Stimulated activated naive CD8-positive, alpha-beta T cell treated with anti-CD3 and anti-CD28 coated beads, Interleukin-15, Interleukin-2, amounts not matched to agents 100 U/mL and 50 U/mL, for 24 hours (primary cell): ENCODE measurements at places on chromosomes 2 and 18.

GRCh38 chr2:162184359-162184758, 32.3 kb upstream of the GCG start:
- DNase-seq, result no peak

DNA sequence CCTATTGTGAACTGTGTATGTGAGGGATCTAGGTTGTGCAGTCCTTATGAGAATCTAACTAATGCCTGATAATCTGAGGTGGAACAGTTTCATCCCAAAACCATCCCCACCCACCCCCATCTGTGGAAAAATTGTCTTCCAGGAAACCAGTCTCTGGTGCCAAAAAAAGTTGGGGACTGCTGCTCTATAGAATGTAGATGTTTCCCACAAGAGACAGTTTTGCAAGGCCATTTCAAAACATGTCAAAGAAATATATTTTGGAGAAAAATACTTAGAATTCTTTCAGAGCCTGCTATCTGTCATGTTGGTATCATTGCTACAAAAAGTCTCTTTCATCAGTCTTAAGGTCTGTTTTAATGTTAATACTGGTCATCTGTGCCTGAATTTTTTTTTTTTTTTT, 4.1 kb upstream of the SLC39A10 start:
- DNase-seq, result no peak

GRCh38 chr2:205869439-205869838, 187.1 kb downstream of the NRP2 start:
- DNase-seq, result no peak

DNA sequence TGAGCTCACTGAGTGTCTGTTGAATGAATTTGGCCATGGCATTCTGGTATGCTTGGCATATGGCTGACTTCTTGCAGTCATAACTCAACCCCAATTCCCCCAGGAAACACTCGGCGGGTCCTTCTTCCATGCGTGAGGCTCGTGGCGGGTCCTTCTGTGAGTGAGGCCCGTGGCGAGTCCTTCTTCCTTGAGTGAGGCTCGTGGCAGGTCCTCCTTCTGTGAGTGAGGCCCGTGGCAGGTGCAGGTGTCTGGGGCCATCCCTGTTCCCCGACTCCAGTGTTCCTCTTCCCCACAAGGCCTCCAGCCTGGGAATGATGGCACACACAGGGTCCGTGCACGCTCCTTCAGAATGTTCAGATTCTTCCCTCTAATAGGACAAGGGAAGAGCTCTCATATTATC, 169.0 kb downstream of the EIPR1 start:
- DNase-seq, result no peak

- peak; percentile 57 for DNase-seq
Measured at GRCh38 chr2:31170071-31170698, 31.9 kb upstream of the GALNT14 start.

DNA sequence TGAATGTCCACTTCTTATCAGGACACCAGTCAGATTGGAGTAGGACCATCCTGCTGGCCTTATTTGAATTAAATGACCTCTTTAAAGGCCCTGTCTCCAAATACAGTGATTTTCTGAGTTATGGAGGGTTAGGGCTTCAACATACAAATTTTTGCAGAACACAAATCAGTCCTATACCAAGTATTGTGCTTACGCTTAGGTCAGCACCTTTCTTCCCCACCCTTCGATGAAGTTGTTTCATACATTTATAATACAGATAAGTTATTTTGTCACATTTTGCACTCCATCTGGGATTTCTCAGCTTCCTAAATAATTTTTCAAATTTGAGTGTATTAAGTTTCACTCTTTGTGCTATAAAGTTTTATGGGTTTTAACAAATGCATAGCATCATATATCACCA, 190.5 kb upstream of the EPAS1 start:
- no peak for DNase-seq

DNA sequence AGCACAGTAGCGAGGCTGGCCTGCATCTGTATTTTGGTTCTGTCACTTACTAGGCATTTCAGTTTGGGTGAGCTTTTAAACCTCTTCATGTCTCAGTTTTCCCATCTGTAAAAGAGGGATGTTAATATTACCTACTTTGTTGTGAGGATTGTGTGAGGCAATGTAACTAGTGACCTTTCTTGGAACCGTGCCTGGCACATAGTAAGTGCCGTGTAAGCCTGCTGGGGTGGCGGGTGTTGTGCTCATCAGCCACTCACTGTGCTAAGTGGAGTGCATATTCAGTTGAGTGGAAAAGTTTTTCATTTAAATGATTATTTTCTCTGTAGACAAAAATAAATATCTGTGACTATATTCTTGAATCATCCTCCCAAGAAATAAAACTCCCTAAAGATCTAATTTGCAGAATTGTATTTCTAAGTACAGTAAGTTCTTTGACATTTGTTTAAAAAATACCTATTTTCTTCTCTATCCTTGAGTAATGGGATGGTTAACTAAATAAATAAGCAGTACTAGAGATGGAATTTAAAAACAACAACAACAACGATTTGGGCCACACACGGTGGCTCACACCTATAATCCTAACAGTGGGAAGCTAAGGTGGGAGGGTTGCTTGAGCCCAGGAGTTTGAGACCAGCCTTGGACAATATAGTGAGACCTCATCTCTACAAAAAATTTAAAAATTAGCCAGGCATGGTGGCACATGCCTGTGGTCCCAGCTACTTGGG, 56.7 kb downstream of the MALT1 start:
- no peak for DNase-seq

- no peak for DNase-seq
Measured at GRCh38 chr2:147538821-147539220, 306.0 kb upstream of the ACVR2A start.

DNA sequence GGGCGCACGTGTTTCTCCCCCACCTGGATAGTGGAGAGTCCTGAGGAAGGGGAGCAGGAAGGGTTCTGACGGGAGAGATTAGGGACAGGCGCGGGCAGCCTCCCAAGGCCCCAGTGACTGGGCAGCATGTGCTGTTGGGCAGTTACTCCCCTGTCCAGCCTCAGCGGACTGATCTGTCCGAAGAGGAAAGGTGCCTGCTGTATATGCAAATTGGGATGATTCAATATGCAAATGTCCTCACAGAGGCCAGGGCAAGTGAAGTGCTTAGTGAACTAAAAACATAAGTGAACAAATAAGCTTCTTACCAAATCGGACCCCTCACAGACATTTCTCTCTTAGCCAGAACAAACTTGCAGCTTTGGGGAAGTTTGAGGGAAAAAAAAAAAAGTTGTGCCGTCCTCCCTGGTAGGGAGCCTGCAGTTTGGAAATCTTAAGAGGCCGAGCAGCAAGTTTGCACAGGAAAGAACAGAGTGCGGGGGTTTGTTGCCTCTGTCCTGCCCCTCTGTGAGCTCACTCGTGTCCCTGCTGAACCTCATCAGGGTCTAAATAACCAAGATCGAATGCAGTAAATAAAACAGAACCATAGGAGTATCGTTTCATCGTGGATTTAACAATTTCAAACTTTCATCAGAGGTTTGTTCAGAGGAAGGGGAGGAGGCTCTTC, 141.4 kb downstream of the KCTD1 start:
- DNase-seq, result no peak

DNA sequence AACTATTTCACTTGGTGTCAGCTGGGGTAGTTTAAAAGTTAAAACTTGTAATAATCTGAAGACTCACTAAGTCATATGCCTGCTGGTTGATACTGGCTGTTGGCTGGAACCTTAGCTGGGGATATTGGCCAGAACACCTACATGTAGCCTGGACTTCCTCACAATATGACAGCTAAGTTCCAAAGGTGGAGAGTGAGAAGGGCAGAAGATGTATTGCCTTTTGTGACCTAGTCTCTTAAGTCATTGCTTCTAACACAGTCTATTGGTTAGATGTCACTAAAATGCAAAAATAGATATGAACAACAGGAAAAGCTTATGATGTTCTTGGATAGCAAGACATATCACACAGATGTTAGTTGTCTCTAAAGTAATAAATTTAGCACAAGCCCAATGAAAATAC, 113.2 kb upstream of the CHAC2 start:
- DNase-seq, result no peak

- DNase-seq, result no peak
Measured at GRCh38 chr2:143296089-143296488, 166.9 kb downstream of the ARHGAP15 start.

DNA sequence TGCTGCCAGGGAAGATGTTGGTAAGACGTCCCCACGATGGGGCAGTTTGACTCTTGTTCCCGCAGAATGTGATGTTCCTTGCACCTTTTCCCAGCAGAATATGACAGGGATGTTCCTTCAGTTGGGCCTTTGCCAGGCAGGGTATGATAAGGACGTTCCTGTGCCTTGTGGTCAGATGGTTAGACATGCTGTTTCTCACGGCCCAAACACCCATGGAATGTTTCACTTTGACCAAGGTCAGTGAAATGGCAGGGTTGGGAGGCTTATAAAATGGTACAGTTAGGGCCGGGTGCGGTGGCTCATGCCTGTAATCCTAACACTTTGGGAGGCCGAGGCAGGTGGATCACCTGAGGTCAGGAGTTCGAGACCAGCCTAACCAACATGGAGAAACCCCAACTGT, 40.3 kb upstream of the YPEL5 start:
- DNase-seq, result no peak

GRCh38 chr18:51196118-51196810, 1.2 kb downstream of the MEX3C start:
- DNase-seq, result peak; percentile 72

DNA sequence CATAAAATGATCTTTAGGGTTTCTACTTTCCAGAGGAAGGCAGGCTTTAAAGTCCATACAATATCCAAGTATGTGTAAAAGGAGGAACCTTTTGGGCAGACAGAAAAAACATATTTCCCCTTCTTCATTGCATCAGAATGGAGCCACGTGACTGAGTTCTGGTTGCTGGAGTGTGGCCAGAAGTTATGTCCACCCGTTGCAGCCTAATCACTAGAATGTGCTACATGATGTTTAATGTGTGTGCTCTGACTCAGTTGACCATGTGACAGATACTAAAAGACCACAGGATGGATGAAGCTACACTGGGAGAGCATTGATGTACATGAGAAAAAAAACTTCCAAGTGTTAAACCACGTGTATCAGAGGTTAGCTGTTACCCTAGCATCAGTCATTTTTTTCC, 460.9 kb downstream of the RIT2 start:
- no peak for DNase-seq

DNA sequence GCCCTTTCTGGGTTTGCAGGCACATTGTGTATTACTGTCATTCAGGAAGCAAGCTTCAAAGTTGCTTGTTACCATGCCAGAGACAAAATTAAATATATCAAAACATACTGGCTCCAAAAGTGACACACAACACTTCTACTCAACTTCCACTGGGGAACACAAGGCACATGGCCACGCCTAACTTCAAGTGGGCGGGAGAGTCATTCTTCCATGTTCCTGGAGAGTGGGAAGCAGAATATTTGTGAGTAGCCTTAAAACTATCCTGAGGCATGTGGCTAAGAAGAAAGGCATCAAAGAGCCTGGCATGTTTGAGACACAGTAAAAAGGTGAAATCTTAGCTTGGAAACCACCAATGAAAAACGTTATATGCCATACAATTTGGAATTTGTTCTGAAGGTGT, 90.5 kb upstream of the TACR1 start:
- DNase-seq, result no peak

DNA sequence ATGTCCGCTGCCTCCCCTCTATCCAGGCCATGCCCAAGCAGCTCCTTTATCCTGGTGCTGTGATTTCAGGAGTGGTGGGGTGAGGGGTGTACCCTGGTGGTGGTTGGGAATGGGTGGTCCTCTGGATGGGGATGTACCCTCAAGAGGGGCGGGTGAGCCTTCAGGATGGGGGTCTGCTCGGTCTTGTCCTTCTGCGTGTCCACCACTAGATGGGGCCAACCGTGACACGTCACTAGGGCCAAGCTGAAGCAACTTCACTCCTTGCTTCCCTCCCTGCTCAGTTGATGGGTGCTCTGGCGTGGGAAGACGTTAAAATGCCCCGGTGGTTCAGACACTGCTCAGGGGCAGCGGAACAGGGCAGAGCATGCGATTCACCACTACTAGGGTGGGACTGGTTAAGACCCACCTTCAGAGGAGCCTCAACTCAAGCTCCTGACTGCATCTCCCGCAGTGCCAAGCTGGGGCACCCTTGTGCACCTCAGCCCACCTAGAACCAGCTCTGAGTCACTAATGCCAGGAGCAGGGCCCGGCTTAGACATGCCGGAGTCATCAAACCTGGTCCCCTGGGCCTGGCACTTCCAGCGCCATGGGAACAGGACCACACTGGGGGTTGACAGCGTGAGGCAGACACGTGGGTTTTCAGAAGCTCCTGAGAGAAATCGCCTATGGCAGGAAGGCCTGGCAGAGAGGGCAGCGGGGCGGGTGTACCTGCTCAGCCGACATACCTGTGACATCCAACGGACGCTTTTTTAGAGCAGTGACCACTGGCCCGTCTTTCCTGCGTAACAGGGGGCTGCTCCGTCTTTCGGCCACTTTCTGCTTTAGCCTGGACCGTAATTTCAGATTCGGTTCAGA, 256.7 kb downstream of the HDAC4 start:
- peak; percentile 19 for DNase-seq

DNA sequence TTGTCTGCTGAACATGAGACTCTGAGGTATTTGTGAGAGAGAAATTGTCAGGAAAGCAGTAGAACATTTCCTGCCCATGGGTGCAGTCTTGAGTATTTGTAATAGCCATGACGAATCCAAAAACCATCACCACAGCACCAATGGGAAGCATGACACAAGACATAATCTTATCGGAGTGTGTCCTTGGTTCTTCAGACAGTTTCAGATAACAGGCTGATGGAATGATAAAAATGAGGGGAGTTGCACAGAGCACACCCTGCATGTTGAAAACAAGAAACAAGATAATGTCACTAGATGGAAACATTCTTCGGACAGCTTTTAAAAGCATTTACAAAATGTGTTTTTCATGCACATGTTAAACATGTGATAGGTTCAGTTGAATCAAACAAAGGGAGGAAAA, 56.9 kb downstream of the SLC38A11 start:
- no peak for DNase-seq

- no peak for DNase-seq
Measured at GRCh38 chr2:238558456-238559099, 131.9 kb downstream of the ASB1 start.

GRCh38 chr2:229141424-229142025, 129.6 kb downstream of the PID1 start:
- DNase-seq, result no peak

GRCh38 chr2:239365071-239365781, 35.6 kb downstream of the HDAC4 start:
- DNase-seq, result no peak

DNA sequence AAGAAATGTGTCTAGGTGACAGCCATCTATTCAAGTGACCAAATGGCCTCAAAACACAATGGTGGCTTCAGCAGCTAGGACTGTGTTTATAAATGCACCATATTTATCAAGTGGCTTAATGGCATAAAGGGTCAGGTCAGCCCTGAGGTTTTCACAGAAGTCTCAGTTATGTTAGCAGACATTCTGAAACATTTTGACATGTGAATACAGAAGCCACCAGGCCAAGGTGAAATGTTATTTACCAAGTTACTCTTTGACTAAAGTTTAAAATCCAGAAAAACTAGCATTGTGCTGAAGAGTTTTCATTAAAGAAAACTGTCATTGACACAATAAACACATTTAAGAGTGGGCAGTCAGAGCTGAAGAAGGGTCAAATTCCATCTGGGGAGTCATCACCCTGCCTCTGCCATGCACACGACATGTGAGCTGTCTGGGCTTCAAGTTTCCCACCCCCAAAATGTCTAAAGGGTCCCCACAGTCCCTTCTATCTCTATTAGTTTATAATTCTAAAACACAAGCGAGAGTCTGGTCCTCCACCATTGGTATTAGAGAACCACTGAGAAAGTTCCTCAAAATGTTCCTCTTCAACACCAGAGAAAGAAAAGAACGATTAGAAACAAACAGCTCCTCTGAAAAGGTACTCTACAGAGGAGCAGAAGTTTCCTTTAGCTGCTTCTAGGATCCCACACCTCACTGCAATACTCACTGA, 77.5 kb upstream of the FZD5 start:
- DNase-seq, result no peak
